HFF-Myc (cell line): ENCODE measurements at places on chromosomes 12 and 14.

DNA sequence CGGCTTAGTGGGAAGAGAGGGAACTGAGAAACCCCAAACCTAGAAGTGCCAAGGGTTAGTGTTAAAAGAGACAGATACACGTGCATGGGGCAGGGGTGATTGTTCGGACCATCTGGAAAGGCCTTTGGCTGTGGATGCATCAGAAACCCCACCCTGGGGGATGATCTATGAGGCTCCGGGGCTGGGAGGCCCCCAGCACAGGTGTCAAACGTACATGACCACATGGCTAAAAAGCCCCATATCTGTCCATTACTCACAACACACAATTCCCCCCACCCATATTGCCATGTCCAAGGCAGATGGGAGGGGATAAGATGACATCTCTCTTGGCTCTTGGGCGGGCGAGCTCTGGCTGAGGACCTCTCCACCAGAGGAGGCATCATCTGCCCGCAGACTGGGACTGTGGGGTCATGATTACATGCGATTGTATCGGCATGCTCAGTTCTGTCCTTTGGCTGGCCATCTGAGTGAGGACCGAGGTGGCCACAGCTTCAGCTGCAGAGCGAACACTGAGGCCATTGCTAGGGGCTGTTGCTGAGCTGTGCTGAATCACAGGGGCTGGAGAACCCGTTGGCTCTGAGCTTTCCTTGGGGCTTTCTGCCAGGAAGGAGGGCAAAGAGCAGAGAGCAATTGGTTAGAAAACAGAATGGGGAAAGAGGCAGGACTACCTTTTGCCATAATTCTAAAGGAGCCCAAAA, 9.6 kb upstream of the NPFF start:
- no peak for DNase-seq

GRCh38 chr12:100185361-100185894, 15.2 kb upstream of the ACTR6 start:
- DNase-seq: no peak

GRCh38 chr12:58847901-58848600, 72.3 kb downstream of the LRIG3 start:
- DNase-seq: no peak

- no peak for DNase-seq
These were observed 39.9 kb downstream of the SOX5 start for GRCh38 chr12:23909551-23909950.

DNA sequence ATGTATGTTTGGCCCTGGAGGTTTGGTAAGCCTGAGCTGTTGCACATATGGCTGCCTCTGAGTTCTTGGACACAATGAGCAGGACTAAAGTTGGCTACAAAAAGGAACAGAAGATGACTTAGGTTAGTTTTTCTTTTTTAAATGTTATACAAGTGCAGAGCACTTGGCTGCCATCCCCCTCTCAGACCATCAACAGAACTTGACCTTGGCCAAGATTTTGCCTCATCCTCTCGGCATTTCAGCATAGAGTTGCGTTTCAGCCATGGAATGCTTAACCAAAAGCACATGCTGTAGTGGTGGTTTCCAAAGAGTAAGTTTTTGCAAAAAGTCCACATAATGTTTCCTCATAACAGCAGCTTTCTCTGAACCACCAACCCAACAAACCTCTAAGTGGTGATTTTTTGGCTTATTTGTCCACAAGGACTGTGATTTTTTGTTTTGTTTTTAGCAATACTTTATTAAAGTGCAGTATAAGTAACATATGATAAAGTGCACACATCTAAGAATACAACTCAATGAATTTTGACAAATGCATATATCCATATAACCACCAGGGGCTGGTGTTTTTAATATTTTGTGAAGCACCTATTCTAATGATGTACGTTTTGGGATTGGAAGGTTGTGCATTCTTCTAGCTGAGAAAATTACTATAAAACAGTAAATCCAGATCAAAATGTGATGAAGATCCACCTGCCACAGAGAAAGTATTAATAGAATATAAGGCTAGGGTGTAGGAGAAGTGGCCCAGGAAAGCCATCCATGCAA, 12.1 kb upstream of the GALNT16 start:
- peak; percentile 63 for DNase-seq

GRCh38 chr14:60964904-60965303, 16.0 kb downstream of the TRMT5 start:
- no peak for DNase-seq

DNA sequence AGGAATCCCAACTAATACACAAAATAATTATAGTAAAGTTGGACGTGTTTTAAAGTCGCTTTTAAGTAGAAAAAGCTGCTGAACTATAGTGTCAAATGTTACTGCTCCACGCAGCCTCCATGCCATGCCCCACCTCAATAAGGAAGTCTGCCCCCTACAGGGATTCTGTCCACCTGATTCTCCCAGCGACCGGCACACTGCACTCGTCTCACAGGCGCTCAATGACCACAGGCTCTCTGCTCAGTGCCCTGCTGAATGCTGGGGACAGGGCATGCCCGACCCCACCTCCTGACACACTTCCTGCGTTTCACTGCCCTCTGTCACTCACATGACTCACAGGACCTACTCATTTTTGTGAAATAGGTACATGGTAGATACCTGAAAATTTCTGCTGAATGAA, 48.9 kb downstream of the BDKRB1 start:
- no peak for DNase-seq

DNA sequence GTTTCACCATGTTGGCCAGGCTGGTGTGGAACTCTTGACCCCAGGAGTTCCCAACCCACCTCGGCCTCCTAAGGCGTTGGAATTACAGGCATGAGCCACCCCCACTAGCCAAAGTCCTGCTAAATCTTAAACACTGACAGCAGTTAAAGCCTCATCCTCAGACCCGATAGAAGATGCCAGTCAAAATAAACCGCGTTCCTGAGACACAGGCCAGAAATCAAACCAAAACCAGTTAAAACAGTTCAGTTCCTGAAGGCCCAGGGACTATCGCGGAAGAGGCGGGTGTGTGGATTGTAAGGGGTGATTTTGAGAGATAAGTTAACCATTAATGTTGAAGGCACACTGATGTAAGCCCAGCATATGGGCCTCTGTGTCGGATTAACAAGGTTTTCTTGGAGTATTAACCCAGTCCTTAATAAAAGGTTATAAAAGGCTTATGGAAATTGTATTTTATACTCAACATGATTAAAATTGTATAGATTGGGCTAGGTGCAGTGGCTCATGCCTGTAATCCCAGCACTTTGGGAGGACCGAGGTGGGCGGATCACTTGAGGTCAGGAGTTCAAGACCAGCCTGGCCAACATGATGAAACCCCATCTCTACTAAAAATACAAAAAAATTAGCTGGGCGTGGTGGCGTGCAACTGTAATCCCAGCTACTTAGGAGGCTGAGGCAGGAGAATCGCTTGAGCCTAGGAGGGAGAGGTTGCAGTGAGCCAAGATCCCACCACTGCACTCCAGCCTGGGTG, 18.7 kb upstream of the CDCA4 start:
- no peak for DNase-seq

- DNase-seq: no peak
These were observed 136.8 kb downstream of the TPH2 start for GRCh38 chr12:72075401-72075800.

DNA sequence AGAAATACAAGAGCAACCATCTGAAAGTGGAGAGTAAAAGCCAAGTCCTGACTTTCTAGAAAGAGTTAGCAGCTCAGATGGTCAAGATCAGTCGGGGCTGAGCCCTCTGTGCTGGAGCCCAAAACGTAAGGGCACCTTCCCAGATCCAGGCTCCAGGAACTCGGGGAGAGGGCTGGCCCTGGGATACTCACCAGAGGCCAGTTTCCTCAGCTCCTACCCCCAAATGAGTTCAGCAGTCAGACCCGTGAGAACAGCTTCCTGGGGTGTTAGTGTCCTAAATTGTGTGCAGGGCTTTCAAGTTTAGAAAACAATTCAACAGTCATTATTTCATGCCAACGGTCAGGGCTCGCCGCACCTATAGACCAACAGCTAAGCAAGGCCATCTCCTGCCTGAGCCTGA, 147.6 kb upstream of the FKBP4 start:
- no peak for DNase-seq

DNA sequence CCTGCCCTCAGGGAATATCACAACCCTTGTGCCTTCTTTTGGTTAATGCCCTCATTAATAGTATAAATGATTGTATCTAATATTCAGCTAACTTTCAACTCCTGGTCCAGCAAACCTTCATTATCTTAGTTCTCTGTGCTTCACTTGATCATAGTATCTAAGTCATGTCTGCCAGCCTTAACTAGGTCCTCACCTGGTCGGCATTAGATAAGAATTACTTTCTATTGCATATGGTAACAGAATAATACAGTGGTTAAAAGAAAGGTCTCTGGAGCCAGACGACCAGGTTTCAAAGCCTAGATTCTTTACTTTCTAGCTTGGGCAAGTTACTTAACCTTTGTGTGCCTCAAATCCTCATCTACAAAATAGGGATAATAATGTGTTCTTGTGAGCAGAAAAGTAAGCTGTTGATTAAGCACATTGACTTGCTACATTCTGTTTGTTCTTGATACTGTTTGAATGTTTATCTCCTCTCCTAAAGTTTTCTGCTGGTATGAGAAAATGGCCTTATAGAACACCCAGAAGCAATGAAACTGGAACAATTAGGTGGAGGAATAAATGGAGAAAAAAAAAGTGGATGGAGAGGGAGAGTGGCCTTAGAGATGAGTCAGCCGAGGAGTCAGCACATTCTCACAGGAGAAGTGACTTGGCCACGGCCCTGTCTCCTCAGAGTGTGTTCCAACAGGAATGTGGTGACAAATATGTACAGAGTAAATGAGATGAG, 176.1 kb downstream of the SLC25A21 start:
- DNase-seq: no peak

DNA sequence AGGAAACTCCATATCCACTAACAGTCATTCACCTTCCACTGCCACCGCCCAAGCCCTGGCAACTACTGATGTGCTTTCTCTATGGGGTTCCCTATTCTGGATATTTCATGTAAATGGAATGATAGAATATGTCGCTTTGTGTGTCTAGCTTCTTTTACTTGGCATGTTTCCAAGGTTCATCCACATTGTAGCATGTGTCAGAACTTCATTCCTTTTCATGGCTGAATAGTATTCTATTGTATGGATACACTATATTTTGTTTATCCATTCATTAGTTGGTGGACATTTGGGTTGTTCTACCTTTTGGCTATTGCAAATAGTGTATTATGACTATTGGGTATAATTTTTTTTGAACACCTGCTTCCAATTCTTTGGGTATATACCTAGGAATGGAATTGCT, 8.6 kb downstream of the POU6F1 start:
- DNase-seq: no peak

- no peak for DNase-seq
These were observed 476.5 kb upstream of the TBX3 start for GRCh38 chr12:115160271-115161128.

DNA sequence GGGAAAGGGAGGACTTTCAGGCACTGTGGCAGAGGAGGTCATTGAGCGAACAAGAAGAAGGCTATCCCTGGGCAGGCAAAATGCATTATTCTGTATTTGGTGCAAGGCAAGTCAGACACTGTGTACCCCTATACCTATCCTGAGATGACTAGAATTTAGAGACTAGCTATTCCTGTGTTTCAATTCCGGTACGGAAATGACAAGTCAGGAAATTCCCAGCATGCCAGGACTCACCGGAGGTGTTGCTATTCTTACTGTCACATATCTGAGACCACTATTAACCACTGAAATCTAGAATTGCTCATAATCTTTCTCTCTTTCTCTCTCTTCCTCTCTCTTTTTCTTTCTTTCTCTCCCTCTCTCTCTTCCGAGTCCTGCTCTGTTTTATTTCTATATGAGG, 297.1 kb downstream of the PDZRN4 start:
- no peak for DNase-seq

GRCh38 chr14:52018970-52019369, 29.6 kb downstream of the RTRAF start:
- no peak for DNase-seq
